ENCODE measurements at places on chromosomes 13 and 19.

DNA sequence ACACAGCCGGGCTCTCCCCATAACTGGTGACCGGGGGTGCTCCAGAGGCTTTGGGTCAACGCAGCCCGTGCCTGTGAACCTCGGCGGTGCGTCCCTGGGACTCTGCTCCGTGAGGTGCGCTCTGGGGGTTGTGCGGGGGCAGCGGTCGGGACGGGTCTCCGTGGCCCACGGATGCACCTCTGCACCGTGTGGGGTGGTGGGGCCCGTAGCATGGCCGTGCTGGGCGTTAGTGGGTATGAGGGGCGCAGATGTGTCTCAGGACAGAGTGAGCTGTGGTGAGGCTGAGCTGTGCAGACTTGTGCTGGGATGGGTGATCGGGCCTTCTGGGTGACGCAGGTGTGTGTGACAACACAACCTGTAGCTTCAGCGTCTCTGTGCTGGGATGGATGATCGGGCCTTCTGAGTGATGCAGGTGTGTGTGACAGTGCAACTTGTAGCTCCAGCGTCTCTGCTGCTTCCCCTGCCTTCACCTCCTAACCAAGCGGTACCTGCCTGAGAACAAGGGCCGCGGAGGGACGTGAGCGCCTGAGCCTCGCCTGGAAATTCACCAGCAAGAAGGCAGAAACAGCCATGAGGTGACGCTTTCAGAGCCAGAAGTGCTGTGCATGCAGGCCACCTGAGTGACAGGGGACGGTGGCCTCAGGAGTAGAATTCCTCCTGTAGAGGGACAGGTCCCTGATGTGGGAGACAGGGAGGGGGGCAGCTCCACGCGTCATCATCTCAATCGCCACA, 599 bp downstream of the ZNF331 start:
- no peak for DNase-seq

- no peak for DNase-seq
These were observed 21.7 kb downstream of the MYH14 start for GRCh38 chr19:50224986-50225747.

DNA sequence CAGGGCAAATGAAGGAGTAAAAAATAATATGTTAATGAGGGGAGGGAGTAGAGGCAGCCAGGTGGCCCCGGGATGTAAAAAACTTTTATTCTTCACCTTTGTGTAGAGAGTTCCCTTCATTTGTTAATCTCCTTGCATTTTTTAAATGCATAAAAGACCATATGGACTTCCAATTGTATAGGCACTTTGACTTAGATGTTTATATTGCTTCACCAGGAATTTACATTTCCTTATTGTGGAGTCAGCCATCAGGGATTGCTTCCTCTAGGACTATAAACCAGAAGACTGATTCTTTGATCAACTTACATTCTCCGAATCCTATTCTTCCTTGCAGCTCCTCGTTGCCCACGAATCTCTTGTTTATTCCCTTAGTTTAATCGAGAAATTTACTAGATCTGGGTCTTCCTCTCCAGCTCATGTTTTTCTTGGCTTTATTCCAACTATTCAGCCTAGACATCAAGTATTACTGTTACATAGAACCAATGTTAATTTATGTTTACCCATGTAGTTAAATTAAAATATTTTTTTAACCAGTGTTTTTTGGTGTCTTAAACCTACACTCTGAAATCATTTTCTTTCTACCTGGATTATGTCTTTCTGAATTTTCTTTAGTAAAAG, 1187.0 kb upstream of the SLC10A2 start:
- DNase-seq = no peak

DNA sequence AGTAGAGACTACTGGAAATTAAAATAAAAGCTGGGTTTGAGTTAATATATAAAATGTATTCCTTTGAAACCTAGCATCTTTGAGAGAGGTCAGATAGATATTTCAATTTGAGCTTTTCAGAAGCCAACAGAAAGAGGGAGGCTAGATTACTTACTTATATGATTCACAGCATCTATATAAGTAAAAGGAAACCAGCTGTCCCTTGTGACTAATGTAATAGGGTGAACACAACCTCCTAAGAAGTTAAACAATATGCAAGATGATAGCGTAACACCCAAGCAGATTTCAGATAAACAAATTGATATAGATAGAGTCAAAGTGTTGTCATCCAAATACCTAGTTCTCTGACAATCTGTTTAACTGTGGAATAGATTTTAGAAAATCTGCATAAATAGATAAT, 393.5 kb upstream of the GPC6 start:
- DNase-seq = no peak

Data from stimulated activated CD8-positive, alpha-beta memory T cell treated with anti-CD3 and anti-CD28 coated beads, Interleukin-12 subunit alpha, Interleukin-12 subunit beta, amount 100 ng/mL, for 1 hour (primary cell).